ENCODE measurements at places on chromosomes 12 and 14. TPM values are rescaled to one million over a fixed set of nuclear protein-coding genes. Genes with fewer than 3 reads are reported as not detected.

The SPPL3 gene
- 6.6 TPM for total RNA-seq

The PIK3C2G gene
- total RNA-seq: not detected

The PTPRO gene
- 1.2 TPM for total RNA-seq

The ENO2 gene
- 29.3 TPM for total RNA-seq

The POU6F1 gene
- total RNA-seq: 6.3 TPM

The CLEC4A gene
- 2.2 TPM for total RNA-seq

The CCDC196 gene
- total RNA-seq: not detected

Measured in smooth muscle cell of trachea (primary cell).